Ascending aorta (tissue), 2 donors: ENCODE measurements at places on chromosomes 12 and 14.

DNA sequence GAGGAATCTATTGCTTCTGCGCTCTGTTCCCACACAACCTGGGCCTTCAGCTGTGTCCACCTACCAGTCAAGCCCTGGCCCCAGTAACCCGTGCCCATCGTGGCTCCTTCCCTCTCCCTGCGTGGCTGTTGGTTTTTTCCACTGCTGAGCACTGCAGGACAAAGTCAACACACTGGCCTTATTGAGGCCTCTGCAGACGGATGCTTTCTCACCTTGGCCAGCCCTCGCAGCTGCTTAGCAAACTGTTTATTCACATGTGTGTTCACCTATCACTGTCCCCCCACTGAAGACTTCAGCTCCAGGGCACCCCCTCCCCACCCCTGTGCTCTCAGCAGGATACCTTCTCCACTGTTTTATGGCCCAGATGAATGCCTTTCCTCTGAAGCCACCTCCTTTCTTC, 12.8 kb upstream of the GPX2 start:
- DNase-seq: no peak

DNA sequence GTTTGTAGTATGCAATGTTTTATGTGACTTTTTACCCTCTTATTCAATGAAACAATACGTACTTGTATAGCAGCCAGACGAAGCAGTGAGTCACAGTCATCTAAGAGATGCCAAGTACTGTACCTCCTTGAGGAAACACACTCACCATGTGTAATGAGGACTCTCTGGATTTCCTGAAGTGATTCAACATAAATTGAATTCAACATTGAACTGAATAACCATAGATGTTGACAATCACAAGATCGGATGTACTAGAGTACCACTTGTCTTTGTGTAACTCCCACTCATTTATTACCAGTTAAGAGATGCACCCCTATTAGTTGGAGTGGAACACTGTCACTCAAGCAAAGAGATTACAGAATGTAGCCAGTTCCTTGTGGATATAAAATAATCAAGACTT, 175.2 kb upstream of the HMGA2 start:
- DNase-seq: peak; percentile 73

DNA sequence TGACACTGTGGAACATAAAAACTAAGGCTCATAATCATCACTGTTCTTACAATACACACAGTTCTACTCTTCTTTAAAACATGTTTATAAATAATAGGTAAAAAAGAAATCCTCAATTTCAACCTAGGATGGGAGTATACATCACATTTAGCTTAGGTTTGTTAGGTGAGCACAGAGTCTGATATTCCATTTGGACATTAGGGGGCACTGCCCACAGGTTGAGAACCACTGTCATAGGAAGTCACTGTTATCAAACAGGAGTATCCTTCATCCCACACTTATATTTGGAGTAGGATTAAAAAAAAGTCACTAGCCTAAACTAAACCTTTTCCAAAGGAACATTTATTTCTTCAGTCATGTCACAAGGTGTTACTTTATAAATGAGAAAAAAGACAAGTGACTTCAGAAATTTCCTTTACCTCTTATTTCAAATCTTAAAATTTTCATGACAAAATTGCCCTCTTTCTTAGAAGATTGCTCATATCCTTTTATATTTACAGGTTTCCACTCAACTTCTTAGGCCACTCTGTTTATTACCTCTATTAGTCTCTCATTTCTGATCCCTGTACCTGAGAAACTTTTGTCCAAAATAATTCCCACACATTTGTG, 240.6 kb downstream of the CPNE8 start:
- DNase-seq: no peak

- no peak for DNase-seq
These were observed 785 bp upstream of the ACTN1 start for GRCh38 chr14:68979722-68980451.

DNA sequence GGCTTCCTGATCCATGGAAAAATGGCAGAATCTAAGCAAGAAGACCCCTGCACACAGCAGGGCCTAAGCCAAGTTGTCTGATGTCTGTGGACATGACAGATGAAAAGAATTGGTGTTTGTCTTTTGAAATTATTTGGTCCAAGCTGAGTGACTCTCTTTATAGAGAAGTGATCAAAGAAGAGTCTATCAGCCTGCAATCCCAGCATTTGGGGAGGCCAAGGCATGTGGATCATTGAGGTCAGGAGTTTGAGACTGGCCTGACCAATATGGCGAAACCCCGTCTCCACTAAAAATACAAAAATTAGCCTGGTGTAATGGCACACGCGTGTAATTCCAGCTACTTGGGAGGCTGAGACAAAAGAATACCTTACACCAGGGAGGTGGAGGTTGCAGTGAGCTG, 64.8 kb upstream of the TUNAR start:
- peak; percentile 12 for DNase-seq

GRCh38 chr14:80545935-80546854, 334.9 kb upstream of the DIO2 start:
- no peak for DNase-seq

- DNase-seq: no peak
These were observed 31.0 kb upstream of the NPFF start for GRCh38 chr12:53538209-53538689.

- DNase-seq: no peak
These were observed 226.0 kb downstream of the PCNX1 start for GRCh38 chr14:71133296-71133695.

DNA sequence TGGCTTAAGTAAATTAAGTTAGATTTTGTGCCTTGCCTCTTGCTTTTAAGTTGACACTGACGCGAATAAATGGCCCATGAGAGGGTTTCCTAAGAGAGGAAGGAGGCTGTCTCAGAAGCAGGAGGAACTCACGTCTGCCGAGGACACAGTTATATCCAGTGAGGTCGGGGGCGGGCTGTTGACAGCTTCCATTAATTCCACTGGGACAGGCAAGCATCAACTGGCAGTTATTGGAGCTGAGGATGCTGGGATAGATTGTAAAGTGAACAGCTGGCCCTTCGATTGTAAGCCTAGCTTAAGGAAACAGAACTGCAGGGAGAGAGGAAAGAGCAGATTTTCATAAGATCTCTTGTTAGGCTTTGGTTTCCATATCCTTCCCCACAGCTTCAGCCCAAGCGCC, 399.2 kb downstream of the IPO8 start:
- no peak for DNase-seq

- DNase-seq: no peak
These were observed 50.8 kb downstream of the RPS6KA5 start for GRCh38 chr14:91009501-91010152.

DNA sequence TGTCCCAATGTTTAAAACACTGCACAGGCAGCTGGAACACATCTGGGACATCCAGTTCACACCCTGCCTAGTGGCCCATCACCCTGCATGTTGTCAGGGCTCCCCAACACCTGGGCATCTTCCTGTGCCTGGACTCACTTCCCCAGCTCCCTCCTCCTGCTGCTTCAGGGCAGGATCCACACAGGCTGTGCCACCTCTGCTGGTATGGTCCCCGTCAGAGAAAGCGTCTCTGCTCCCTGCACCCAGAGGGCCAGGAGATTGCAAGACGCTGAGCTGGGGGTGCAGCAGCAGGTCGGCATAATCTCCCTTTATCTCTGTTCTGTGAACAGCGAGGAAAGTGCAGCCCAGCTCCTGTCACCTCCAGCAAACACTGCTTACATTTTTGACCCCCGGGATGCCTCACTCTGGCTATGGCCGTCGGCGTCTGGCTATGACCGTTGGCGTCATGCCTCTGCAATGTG, 124.3 kb downstream of the ADGRD1 start:
- DNase-seq: peak; percentile 21

GRCh38 chr14:100213956-100214769, 24.8 kb upstream of the YY1 start:
- DNase-seq: peak; percentile 91
